ENCODE measurements at places on chromosomes 3 and 15.

DNA sequence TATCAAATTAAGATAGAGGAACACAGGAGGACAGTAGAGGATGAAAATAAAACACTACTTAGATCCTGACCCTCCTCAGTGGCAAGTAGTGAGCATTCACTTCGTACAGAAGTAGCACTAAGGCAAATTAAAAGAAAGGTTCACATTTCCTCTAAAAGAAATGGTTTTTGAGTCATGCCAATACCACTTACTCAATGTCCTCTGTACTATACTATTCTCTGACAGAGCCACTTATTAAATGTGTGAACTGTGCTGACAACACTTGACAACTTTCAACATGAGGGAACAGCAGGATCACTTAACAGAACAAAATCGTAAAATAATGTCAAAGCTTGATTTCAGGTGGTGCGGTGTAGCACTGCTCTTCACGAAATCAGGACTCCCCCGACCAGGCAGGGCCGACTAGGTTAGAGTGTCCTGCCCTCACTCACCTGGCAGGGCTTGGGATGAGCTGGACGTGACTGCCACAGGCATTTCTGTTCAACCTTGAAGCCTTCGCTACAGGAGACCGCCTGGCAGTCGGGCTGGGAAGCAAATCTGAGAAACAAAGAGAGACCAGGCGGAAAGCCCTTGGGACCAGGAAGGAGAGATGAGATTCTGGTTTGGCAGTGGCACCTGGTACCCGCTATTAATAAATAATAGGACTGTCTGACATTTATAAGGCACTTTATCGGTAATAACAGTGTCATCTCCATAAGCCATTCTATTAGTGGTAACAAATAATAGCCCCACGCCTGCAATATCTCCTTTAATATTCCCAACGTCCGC lies 611 bp upstream of the SLC27A2 start:
- DNase-seq = no peak

DNA sequence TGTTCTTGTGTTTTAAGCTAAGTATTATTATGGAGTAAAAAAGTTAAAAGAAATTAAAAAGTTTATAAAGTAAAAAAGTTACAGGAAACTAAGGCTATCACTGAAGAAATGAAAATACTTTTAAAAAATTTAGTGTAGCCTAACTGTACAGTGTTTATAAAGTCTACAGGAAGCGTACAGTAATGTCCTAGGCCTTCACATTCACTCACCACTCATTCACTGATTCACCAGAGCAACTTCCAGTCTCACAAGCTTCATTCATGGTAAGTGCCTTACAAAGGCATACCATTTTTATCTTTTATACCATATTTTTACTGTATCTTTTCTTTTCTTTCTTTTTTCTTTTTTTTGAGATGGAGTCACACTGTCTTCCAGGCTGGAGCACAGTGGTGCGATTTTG lies 40.7 kb upstream of the SCN5A start:
- DNase-seq = no peak

GRCh38 chr3:11328196-11328945 lies 56.2 kb downstream of the ATG7 start:
- DNase-seq = no peak

DNA sequence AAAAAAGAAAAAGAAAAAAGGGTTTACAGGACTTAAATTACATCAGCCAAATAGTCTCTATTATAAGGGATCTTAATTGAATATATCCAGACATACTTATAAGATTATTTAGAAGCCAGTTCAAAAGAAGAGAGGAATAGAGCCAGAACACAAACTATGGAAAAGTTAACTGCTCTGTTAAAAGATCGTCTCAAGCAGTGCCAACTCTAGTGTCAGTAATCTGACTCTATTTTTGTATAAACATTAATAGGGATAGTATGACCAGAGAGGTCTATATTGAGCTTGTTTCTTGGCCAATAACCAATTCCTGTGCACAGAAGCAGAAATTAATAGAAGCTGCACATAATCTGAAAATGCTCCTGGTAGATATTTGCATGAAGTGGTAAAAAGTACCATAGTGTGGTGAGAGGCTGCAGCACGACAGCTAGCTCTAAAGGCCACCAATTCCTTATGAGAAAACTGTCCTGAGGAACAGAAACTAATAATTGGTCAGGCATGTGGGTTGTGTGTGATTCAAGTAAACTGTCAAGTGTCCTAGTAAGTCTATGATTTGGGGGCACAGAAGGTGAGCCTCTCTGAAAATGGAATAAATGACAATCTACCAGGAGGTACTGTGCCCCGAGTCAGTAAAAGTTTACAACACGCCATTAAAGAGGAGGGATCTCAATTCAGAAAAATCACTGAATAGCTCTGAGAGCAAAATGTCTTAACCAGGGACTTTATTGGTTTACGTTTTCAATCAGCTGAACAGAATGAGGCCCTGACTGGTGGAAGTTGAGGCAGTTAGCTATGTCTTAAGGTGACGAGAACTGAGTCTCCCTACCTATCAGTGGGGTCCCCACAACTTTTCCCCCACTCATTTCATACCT lies 51.5 kb upstream of the NANOGP8 start:
- no peak for DNase-seq

DNA sequence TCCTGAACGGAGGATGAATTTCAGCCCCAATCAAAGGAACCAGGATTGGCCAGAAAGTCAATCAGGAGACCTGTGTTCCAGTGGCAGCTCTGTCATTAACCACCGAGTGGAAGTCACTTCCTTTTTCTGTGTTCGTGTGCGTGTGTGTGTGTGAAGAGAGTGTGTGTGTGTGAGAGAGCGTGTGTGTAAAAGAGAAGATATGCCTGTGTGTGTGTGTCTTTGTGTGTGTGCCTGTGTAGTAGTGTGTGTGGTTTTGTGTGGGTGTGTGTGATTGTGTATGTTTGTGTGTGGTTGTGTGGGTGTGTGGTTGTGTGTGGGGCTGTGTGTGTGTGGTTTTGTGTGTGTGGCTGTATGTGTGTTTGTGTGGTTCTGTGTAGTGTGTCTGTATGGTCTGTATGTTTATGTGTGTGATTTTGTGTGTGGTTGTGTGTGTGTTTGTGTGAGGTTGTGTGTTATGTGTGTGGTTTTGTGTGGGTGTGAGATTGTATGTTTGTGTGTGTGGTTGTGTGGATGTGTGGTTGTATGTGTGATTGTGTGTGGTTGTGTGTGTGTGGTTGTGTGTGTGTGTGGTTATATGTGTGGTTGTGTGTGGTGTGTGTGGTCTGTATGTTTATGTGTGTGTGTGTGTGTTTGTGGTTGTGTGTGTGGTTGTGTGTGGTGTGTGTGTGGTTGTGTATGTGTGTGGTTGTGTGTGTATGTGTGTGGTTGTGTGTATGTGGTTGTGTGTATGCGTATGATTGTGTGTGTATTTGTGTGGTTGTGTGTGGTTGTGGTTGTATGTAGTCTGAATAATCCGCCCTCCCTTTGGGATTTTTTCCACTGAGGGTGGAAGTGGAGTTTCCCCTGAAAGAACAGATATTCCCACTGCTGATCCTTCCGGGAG lies 314.4 kb downstream of the SHQ1 start:
- no peak for DNase-seq

GRCh38 chr3:154684021-154684420 lies 254.0 kb upstream of the GPR149 start:
- DNase-seq = peak; percentile 23

- no peak for DNase-seq
Observed at GRCh38 chr3:62167566-62168262, 205.6 kb downstream of the FEZF2 start.

GRCh38 chr3:24451461-24452099 lies 43.1 kb downstream of the THRB start:
- no peak for DNase-seq

DNA sequence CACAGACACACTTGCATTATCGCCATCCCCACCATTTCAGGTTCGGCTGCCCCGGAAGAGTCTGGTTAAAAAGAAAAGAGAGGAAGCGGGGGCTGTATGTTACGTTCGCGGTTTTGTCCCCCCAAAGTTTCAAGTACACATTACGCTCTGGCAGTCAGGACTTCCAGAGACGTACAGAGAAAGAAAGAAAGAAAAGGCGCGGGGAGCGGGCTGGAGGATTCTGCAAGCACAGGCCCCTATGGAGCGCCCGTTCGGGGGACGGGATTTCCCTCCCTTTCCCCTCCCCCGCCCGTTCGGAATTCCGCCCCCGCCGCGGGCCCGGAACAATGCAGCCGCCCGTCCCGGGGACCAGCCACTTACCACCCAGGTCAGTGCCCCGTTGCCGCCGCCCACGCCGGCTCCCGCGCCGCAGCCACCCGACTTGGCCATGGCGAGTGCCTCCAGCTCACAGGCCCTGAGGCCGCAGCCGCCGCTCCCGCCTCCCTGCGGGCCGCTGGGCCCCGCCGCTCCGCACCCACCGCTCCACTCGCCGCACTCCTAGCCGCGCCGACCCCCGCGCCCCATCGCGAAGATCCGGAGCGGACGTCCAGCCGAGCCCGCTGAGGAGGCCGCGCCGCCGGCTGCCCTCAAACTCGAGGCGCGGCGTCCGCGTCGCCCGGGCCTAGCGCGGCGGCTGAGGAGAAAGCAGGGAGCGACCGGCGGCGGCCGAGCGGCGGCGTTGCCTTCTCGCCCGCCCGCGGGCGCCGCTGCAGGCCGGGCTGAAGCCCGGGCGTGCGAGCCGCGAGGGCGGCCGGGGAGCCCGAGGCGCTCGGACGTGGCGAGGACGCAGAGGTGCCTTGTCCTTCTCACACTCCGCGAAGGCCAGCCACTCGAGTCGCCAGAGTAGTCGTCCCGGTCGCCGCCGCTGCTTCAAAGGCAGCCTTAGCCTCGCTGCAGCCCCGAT lies 567 bp downstream of the TOP2B start:
- peak; percentile 81 for DNase-seq

DNA sequence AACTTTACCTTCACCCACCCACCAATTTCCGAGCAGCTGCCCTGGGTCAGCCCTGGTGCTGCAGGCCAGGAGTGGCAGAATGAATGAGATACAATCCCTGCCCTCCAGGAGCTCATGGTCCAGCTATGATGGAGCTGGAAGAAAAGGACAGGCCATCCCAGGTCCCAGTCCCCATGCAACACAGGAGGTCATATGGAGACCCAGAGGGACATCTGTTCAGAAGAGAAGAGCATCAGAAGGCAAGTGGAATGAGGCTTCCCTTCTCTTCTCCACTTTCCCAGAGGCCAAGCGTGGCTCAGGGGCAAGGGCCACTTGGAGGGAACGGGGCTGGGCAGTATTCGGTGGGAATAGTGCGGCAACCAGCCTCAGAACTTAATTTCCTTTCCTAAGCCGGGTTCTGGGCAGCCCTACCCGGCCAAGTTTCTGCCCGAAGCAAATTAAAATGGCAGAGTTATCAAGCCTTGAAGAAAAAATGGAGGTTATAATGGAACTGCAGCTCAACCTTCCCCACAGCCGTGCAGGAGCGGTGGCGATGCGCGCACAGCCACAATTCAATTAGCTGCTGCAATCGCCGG lies 35.9 kb downstream of the TLE3 start:
- no peak for DNase-seq

- no peak for DNase-seq
Observed at GRCh38 chr15:62211348-62211747, 46.3 kb upstream of the C2CD4B start.

GRCh38 chr3:125280668-125281361 lies 68.3 kb upstream of the SLC12A8 start:
- no peak for DNase-seq

DNA sequence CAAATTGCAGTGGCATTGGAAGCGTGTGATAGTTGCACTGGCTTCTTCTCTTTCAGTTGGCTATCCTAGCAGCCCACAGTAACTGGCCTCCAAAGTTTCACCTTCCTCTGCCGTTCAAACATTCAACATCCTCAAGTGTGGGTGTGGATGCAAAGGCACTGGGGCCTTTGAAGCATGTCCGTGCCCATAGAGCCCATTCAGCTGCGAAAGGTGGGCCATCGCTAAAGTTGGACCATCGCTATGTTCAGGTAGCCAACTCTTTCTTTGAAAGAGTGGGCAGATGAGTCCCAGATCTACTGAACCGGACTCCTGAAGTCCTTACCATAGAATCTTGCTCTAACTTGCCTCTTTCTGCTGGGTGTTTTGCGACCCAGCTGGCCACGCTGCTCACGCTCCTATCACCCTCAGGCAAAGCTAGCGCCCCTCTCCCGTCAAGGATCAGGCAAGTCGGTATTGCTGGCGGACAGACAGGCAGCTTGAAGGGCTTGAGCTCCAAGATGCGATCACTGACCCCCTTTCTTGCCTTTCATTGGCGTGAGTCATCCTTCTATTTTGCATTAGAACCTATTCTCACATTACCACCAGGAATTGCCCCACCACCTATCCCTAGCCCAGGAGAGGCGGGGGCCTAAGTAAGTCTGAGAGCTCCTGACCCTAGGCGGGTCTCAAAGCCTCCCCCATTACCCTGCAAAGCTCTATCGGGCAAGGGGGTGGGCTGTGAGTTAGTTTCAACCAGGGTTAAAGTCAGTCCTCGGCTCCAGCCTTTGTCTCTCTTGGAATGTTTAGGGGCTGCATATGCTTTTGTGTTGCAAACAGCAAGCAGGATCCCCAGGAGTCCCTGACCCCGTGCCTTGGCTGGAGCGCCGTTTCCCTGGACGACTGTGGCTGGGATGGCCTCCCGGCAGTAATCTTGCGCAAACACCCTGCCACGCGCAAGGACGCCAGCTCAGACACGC lies 28.7 kb downstream of the ZIC4 start:
- DNase-seq = peak; percentile 79

DNA sequence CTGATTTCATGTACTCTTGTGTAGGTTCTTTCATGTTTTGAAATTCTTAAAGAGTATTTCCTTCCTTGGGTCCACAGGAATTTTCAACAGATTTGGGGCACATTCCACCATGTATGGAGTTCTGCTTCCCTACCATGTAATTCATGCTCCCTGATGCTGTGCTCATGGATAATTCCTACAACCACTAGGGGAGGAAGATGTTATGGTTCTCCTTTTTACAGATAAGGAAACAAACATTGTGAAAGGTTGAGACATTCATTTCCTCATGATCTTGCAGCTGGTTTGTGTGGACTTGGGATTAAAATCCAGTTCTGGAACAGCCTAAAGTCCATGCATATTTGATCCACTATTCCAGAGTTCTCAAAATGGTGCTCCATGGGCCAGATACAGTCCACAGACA lies 174.9 kb upstream of the FRMD4B start:
- DNase-seq = no peak

- no peak for DNase-seq
Observed at GRCh38 chr15:83889995-83890394, 236.1 kb downstream of the ADAMTSL3 start.

DNA sequence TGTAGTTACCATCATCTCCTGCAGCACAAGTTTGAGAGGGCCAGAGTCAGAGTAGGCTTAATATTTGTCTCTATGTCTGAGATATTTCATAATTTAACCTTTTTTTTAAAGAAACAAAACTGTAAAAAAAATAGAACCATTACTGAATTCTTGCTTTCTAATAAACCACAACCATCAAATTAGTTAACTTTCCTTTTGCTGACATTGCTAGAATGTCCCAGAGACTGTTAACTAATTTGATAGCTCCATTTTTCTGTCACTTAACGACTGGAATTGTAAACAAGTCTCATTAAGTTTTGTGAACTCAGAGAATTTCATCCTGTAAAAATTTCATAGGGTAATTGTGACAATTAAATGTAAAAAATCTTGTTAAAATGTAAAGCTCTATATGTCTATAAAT lies 35.6 kb downstream of the IMPG2 start:
- no peak for DNase-seq
